SW480 (cell line): ENCODE measurements at places on chromosomes 1 and 21.

DNA sequence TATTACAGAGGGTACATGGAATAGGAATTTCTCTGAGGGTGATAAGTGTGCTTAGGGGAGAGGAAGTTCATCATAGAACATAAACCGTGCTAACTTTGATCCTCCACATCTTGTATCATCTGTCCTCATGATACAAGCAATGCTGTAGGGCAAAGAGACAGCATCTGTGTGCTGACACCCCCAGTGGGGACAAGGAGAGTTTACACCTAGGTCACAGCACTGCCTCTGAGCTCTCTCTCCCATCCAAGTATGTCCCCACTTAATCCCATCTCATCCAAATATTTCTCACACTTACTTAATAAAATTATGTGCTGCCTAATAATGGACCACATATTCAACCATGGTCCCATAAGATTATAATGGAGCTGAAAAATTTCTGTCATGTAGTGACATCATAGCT lies 4.3 kb upstream of the TEDDM1 start:
- no peak for DNase-seq

DNA sequence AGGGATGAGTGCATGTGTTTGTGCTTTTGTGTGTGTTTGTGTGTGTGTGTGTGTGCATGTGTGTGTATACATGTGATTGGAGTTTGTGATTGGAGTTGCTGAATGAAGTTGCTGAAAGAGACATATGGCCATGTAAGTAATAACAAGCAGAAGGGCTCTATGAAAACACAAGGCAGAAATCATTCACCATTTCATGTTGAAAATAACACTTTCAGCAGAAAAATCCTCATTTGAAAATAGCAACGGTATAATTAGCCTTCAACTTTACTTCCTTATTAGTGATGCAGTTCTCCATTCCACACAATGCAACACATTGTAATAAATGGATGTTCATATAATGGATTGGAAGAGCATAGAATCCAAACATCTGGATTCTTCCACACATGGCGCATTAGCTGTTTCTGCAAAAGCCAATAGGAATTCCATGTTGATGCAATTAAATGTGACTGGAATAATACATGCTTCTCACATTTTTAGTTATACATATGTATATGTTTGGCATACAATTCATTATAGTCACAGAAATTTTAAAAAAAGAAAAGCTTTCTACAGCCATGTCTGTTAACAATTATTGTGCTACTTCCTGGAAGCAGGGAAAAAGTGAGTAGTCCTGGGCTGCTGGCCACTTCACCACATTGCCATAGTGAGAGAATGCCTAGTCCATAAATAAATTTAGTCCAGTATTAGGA lies 538.0 kb downstream of the LTN1 start:
- DNase-seq: no peak

DNA sequence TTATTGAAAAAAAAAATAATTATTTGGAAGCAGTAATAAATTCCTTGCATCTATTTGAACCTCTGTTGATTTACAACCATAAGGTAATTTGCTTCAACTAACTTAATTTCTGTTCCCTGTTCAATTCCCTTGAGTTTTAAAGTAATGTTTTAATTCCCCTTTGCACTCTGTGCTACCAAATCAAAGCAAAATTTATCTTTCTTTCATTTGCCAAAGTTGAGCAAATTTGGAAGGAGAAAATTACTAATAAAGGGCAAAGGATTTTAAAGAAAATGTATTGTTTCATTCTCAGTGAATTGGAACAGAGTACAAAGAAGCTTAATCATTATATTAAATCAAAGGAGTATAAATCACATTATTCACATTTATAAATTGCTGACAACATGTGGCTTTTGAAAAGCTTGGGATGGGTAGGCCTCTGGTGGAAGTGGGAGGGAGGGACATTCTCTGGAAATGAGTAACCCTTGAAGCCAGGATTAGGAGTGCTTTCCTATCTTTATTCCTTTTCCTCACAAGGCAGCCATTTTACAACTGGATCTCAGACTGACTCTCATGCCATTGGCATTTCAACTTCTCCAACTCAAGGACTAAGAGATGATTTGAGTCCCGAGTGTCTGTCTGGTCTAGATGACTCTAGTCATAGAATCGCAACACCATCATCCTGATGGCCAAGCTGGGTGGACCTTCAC lies 331.6 kb upstream of the DUSP10 start:
- DNase-seq: no peak

DNA sequence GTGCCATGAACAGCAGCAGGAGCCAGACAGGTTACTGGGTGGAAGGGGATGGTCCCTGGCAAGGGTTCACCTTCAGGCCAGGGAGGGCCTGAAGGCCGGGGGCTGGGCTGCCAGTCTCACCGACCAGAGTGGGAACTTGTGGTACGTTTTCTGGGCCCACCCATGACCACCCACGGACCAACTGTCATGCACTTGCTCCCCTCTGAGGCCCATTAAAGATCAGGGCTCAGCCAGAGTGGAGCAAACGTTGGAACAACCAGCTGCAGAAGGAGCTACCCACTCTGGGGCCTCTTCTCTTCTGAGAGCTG lies 436.7 kb upstream of the PRMT6 start:
- DNase-seq: no peak

GRCh38 chr21:46610018-46610701 lies 5.3 kb upstream of the S100B start:
- no peak for DNase-seq

DNA sequence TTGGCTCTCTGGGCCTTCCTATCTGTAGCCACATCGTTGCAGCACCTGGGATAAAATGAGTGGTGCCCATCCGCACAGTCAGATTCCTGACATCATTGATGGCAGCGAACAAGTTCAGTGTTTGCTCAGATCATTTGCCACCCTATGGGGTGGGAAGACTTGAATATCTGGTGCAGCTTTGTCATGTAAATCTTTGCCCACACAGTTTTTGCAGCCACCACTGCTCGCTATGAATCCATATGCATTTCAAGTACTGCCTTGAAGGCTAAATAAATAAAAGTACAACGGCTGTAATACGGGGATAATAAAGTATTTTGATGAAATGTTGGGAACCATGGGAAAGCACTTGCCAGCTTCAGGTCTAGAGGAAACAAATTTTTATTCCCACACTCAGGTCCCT lies 56.3 kb upstream of the COA6 start:
- DNase-seq: no peak

DNA sequence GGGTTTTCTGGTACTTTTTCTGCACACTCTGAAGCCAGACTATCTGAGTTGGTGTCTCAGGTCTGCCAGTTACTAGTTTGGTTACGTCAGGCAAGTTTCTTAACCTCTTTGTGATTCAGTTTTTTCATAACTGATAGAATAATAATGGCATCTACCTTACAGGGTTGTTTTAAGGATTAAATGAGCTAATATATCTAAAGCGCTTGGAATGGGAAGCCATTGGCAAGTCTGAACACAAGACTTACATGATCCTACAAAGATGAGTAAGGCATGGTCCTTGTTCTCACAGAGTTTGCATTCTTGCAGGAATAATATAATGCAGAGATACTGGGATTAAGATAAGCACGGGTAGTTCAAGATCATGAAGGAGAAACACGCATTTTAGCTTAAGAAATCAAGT lies 9.2 kb upstream of the DENND2D start:
- DNase-seq: no peak

- no peak for DNase-seq
These were observed 2.9 kb downstream of the RIPK4 start for GRCh38 chr21:41763996-41764395.

- peak; percentile 23 for DNase-seq
These were observed 37.2 kb downstream of the LRRC71 start for GRCh38 chr1:156957634-156958033.

DNA sequence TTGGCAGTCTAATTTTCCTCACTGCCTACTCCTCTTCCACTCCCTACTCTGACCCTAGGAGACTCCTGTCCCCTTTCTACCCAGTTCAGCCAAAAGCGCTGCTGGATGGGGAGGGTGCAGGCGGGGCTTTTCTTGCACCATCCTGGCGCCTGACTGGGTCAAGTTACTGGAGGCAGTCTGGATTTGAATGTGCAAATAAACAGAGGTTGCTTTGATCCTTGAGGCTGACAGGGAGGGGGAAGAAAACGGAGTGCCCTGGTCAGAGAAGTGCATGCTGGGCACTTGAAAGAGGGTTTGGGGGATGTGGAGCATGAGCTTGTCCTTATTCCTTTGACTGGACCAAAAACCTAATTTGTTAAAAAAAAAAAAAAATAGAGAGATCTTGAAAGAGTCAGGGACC lies 76.8 kb upstream of the SOX13 start:
- peak; percentile 33 for DNase-seq

GRCh38 chr21:45531393-45532215 lies 10.6 kb downstream of the SLC19A1 start:
- no peak for DNase-seq

GRCh38 chr1:182625024-182625423 lies 20.8 kb upstream of the RGS16 start:
- DNase-seq: no peak

DNA sequence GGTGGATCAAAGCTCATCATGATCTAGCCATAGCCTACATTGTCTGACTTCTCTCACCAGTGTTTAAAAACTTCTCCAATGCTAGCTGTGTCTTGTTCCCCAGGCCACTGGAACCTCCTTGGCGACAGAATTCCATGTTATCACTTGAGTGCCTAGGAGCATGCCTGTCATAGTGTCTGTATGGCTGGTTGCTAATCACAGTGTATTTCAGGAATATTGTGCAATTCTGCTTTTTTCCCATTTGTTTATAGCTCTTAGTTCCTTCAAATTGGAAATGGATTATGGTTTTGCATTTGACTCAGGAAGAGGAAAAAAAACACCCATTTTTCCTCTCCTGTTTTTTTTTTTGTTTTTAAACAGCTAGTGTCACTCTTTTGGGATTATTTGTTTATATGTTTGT lies 25.5 kb downstream of the ROR1 start:
- no peak for DNase-seq

- peak; percentile 6 for DNase-seq
These were observed 55.3 kb downstream of the RRAGC start for GRCh38 chr1:38804062-38804886.

GRCh38 chr1:21058035-21058793 lies 118.5 kb downstream of the EIF4G3 start:
- no peak for DNase-seq
